NCI-H1105 (cell line): ENCODE measurements at places on chromosomes 12 and 14.

- DNase-seq: no peak
Observed at GRCh38 chr12:109559601-109560000, 13.7 kb downstream of the MMAB start.

- DNase-seq: peak; percentile 94
Observed at GRCh38 chr12:93128332-93128707, 199.2 kb upstream of the EEA1 start.

DNA sequence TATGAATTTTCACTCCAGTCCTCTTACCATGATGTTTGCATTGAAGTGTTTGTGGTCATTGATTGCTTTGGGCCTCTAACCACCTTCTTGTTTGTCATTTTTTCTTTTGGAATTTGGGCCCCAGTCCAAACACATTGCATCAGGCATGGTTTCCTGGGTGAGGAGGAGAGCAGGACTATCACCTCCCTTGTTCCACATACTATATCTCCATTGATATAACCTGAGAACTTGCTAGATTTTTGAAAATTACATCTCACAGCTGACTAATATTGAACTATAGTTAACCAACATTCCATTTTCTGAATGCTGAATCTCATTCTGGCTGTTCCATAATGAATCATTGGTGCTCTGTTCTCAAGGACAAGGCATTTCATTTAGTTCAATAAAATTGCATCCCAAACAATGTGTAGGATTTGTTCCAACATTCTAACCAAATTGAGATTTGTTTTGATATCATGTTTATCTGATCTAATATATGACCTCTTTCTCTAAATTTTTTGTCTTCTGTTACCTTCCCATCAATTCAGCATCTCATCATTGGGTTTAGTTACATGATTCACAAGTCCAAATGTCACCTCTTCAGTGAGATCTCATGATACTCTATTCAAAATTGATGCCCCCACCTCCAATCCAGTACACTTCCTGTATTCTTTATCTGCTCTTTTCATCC, 329.0 kb downstream of the ZFP36L1 start:
- DNase-seq: no peak

- no peak for DNase-seq
Observed at GRCh38 chr12:6090803-6091202, 33.7 kb downstream of the VWF start.

- peak; percentile 26 for DNase-seq
Observed at GRCh38 chr14:99268810-99269707, 2.9 kb downstream of the BCL11B start.

DNA sequence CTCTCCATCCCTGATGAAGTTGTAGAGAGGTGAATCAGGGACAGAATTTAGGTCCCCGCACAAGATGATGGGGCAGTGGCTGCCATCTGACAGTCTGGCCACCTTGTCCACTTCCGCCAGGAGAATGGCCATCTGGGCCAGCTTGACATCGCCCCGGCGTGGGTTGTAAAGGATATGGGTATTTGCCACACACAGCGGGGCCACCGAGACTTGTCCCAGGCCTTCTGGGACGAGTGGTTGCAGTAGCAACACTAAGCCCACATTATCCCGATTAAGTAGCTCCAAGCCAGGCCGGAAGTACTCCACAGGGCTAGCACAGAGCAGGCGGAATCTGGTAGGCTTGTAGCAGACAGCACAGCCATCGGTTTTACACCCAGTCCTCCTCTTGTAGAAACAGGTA, 6.2 kb downstream of the ANGEL1 start:
- no peak for DNase-seq

DNA sequence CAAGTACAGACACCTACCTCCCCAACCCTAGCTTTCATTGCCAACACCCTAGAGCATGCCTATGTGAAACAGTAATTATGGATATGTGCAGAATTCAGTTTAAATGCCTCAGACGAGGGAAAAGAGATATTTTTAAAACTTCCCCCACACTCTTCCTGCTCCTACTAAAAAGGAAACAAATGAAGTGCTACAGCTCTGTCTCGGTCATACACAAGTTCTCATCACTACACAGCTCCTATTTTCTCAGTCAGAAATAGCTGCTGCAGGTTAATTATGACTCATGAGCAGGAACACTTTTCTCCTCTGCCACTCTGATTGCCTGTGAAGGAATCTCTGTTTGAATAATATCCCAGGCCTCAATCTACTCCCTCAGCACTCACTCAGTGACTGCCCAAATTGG, 703.6 kb upstream of the FLRT2 start:
- DNase-seq: no peak

- DNase-seq: no peak
Observed at GRCh38 chr14:75446447-75446846, 18.6 kb downstream of the JDP2 start.

DNA sequence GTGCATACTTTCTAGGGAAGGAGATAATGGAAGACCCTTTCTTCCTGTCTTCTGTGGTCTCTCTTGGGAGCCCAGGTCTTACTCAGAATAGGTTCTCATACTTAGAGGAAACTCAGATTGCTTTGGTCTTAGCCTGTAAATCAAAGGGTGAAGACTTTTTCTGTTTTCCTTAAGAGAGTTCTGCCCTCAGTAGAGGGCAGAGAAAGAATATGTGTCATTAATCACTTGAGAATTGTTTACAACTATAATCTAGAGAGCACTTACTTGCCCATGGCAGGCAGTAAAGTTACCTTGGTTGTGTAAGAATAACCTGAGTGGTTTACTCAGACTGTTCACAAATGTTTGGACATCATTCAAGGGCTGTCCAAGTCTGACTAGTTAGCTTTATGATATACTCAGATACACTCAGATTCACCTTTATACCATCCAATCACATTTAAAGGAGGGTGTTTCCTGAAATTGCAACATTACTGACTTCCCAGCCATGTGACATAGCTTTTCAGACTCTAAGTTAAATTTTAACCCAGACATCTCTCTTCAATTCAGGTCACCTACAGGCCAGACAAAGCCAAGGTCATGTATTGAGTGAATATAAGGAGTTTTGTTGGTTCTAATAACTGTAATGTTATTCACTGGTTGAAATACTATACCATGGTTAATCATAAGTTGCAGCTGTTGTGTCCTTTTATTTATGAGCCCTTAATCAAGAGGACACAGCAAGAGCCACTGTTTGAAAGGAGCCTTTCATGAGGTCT, 372.2 kb downstream of the RAD51B start:
- DNase-seq: no peak

- no peak for DNase-seq
Observed at GRCh38 chr12:108102363-108102762, 26.7 kb upstream of the WSCD2 start.

DNA sequence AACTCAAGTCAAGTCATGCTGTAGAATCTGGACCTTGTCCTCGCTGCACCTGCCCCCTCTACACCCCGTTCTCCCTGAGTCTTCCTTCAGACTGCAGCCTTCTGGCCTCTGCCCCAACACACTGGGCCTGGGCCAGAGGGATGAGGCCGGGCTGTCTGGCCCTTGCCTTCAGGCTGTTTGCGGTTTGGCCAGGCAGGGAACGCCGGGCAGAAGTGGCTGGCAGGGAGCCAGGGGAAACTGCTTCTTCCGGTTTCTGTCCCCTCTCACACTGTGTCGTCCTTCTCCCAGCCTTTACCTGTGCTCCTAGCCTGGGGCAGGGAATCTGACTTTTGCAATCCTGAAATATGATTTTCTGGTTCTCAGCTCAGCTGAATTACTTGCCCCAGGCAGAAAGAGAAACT, 13.5 kb downstream of the DGLUCY start:
- no peak for DNase-seq

GRCh38 chr14:87443787-87444186, 549.2 kb downstream of the GALC start:
- DNase-seq: no peak

DNA sequence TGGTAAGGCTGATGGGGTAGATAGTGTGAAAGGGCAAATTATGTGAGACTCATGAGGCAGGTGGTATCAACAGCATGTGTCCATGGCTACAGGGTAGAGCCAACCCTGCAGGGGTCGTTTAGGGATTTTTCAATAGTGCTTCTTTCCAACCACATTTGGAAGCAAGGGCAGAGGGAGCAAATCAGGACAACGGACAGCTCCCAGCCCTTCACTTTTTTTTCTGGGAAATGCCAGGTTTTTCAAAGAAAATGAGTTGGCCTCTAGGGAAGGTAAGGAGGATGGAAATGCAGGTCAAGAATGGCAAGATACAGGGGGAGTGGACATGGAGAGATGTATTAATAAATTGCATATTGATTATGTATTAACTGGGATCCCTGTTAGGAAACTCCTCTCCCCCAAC, 4.9 kb upstream of the CMA1 start:
- no peak for DNase-seq

- DNase-seq: no peak
Observed at GRCh38 chr14:42185718-42186117, 579.0 kb downstream of the LRFN5 start.

DNA sequence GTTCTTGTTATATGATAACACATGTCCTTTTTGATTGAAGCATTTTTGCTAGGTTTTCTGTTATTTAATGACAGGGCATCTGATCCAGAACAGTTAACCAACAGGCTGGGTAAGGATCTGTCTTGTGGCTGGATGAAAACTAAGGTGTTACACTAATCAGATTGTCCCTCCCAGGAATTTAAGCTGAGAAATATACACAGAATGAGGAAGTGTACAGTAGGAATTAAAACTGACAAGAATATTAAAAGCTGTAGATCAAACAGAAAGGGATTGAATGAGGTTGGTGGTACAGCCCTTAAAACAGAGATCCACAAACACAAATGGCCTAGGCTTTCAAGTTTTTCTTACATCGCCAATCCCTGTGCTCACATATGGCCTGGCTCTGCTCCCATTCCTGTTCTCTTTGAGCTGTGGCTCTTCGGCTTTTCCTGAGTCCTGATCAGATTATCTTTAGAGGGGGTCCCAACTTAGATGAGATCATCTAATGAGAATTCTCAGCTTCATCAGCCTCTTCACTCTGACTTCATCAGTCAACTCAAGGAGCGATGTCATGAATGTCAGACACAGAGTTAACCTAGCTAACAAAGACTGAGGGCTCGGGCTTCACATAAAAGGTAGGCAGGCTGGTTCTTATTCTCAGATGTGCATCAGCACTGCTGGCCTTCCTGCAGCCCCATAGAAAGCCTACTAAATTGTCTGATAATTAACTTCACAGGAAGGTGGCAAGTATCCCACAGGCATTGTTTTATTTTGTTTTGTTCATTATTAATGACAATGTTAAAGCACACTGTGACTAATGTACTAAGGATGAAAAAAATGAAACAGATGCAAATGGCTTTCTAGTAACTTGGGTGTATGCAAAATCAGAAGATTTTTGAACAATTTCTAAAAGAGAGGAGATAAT, 11.4 kb downstream of the PYGL start:
- DNase-seq: no peak

GRCh38 chr12:65695113-65695865, 129.0 kb upstream of the HMGA2 start:
- DNase-seq: no peak

- peak; percentile 51 for DNase-seq
Observed at GRCh38 chr14:96424109-96424989, 32.4 kb downstream of the AK7 start.

DNA sequence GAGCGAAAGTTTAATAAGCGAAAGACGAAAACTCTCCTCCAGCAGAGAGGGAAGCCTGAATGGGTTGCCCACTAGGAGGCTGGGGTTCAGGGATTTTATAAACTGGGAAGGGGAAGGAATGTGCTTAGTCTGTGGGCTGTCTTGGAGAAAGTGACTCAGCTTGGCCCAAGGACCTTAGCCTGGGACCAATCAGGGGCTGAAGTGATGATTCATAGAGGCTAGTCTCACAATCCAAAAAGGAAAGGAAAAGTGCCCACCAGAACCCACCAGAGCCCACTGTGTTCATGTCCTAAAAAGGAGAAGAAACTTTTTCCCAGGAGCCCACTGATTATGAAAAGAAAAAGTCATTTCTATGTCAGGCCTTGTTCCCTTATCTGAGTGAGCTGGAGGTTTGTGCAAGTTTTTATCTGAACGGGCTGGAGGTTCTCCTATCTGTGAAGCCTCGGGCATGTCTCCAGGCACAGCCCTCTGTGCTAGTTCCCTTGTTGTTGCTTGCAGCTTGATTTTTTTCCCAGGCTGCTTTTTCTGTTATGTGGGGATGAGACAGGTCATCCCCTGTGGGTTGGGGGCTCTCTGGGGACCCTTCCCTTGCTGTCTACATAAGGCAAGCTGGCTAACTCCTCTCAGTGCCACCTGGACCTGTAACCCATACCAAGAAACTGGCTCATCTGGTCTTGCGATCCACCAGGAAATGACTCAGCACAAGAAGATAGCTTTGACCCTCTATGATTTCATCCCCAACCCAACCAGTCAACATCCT, 8.3 kb upstream of the GOLGA5 start:
- no peak for DNase-seq

DNA sequence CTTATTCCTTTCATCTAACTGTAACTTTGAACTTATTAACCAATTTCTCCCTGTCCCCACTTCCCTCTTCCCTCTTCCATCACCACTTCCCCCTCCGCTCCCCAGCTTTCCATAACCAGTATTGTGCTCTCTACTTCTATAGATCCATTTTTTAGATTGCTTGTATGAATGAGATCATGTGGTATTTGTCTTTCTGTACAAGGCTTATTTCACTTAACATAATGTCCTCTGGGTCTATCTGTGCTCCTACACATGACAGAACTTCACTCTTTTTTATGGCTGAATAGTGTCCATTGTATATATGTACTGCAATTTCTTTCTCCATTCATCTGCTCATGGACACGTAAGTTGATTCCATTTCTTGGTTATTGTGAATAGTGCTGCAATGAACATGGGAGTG, 14.4 kb downstream of the ERP27 start:
- no peak for DNase-seq

- peak; percentile 63 for DNase-seq
Observed at GRCh38 chr12:47079468-47079980, at the start of the genes AMIGO2 and PCED1B. TSS of gene AMIGO2 (minus strand) at chr12:47079959. CDS start at chr12:47079002, 957 bp downstream. TSS of gene PCED1B (plus strand) at chr12:47079621. CDS start at chr12:47235064, 155,443 bp downstream.

- DNase-seq: no peak
Observed at GRCh38 chr12:71703206-71703605, 17.3 kb downstream of the TMEM19 start.

GRCh38 chr12:31508436-31509150, 82.3 kb downstream of the DENND5B start:
- no peak for DNase-seq

DNA sequence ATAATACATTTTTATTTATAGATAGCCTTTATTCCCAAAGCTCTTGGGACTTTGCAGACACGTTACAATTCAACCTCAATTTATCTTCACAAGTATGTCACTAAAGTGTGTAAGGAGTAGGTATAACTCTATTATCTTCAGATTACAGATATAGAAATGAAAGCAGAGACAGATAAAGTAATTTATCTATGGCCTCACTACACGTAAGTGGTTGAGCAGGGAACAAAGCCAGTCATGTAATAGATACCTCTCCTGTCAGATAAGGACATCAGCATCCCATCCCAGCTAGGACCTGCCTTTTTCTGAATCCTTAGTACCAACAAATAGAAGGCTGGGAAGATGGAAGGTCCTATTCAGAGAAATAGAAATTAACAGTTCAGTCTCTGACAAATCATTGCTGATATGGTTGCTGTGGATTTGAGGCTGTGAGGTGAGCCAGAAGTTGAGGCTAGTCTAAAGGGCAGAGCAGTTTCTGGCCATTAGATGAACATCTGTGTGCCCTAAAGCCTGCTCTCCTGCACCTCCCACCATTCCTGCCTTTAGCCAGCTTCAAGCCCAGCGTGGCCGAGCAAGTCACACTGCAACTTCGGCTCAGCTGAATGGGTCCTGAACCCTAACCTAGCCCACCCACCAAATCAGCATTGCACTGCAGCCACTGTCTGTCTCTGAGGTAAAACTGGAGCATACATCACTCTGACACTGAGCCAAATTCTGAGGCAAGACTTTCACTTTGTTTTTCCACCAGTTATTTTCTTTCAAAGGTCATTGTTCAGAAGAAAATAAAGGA, 71.1 kb upstream of the PLEKHA5 start:
- DNase-seq: no peak
